CD4-positive, alpha-beta T cell treated with Interleukin-15 for 4 hours (primary cell): ENCODE measurements at places on chromosomes 4 and X.

- DNase-seq = no peak
These were observed 425.0 kb downstream of the MID1IP1 start for GRCh38 chrX:39226251-39226650.

DNA sequence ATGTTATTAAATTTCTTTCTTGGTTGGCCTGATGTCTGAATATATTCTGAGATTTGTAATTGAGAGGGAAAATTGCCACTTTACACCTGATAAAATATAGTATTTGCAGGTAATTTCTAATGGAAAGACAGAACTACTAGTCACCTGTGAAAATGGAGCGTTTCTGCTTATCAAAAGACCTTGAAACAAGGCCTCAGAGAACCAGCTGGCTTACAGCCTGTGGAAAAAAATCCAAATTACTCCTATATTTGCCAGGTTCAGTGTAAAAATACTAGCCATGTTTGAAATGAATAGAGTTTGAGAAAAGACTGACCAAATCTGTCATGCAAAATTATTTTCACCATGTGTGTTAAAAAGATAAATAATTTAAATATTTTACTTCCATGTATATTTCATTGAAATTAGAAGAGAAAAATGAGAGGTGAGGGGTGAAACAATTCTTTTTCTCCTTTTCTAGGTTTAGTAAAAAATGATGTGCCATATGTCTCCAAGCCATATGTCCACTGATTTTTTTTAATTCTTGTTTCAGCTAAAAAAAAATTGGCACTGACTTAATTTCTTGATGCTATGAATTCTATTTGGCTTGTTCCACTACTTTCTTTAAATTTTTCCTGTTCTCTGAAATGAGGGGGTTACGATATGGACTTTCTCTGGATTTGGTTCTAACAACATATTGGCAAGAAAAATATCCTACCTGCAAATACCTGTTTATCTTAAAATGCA, 464.9 kb downstream of the GRXCR1 start:
- no peak for DNase-seq

GRCh38 chrX:137823257-137823656, 257.3 kb downstream of the ZIC3 start:
- no peak for DNase-seq

GRCh38 chrX:136858007-136858756, 22.3 kb downstream of the RBMX start:
- no peak for DNase-seq

- DNase-seq = no peak
These were observed 82.6 kb downstream of the ABLIM2 start for GRCh38 chr4:8076023-8076422.

DNA sequence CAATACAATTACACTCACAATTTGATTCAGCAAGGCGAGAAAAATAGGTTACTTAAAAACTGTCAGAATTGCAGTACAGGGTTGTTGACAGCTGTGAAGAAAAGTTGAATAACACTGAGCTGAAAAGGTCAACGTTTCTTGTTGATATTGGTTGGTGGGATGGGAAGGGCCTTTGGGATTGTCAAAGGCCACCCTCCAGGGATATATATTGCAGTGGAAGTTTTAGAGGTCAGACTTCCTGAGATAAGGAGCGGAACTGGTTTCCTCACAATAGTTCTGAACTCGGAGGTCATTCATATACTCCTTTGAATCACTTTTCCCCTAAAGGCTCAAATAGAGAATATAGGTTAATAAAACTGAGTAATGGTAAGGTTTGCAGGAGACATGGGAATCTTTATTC, 417.2 kb downstream of the RAPGEF2 start:
- no peak for DNase-seq

- no peak for DNase-seq
These were observed 57.0 kb upstream of the MSN start for GRCh38 chrX:65610481-65610880.
